ENCODE measurements at places on chromosomes 11 and 22.

DNA sequence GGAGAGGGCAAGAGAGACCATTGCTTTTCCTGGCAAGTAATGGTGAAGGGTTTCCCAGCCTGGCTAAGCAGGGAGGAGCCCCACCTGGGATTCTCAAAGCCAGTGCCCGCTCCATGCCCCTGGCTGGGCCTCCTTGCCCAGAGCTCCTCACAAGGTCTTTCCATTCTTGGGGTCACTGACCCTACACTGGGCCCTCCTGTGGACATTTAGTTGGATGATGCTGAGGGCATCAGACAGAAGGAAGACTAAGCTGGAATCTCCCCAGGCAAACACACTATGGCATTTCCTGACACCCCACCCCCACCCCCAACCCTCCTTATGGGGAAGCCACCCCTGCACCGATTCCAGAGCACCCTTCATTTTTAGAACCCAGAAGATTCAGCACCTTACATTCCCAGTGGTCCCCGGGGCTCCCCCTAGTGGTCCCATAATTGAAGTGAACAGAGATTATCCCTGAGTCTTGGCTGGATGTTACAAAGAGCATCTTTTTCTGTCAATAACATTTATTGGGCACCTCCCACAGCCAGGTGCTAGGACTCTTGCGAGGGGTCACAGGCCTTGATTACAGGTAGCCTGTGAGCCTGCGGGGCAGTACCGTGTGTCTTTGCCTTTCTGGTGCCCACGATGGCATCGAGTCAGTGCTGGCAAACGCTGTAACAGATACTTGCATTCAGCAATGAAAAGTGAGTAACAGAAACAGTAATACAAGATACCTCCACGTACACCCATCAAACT lies 548.5 kb downstream of the BUD13 start:
- DNase-seq, result peak; percentile 29

DNA sequence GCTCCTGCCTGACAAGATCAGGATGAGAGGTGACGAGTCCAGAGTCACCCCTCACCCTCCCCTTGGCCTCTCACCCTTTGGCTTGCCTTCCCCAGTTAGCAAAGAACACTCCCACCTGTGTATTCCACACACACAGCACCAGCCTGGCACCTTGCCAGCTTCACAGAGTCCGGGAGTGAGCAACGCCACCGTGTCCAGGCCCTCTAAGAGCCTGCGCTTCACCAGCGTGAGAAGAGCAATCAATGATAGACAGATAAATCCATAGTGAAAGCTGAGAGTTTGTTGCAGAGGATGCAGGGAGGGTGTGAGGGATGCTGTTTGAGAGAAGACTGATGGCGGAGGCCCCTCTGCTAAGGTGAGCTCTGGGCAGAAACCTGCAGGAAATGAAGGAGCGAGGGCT lies 404.5 kb downstream of the LARGE1 start:
- DNase-seq, result no peak

DNA sequence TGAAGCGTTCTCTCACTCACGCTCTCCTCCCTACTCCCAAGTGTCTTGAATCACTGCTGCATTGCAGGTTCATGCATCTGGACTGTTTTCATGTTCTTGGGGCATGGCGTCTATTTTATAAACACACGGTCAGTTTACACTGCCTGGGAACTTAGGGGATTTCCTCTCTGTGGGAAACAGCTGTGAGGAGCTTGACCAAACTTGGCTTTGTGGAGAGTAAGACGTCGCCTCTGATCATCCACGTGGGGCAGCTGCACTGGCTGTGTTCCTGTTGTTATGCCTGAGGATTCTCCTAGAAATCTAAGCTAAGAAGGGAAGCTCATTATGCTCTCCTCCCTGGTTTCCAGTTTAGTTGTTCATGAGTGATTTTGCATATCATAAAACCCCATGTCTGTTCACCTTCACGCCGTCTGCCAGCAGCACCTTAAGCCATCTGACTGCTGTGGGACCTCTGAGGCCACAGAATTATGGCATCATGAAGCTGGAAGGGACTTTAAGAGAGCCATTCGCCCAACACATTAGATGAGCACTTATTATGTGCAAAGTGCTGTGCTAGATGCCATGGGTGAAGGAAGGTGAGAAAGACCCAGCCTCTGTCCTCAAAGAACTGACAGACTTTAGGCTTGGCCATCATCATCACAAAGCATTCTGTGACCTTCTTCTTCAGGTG lies 38.8 kb upstream of the POU2AF1 start:
- DNase-seq, result no peak

- DNase-seq, result no peak
Measured at GRCh38 chr22:49803134-49803533, 24.5 kb downstream of the BRD1 start.

DNA sequence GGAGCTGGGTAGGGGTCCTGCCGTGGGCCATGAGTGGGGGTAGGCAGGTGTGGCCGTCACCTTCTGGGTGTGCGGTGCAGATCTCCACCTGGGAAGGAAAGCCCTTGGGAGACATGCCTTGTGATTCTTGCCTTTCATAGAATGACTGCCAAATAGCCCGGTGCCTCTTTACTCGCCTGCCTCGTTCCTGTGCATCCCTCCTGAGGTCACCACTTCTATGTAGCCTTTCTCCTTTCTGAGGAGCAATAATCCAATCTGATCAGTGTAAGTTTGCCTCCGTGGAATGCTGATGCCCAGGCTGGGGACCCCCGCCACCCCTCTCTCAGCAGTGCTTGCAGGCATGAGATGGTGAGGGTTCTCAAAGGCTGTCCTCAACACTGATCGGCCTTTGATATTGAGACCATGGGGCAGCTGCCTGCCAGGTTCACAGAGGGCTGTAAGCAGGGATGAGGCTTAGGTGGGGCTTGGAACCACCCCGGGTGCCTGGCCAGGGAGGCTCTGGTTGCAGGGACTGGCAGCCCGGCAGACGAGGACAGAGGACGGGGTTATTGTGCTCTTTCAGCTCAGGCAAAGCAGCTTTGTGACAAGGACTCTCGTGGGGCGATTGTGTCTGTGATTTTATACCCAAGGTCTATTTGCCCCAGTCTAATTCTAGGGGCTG lies 86.1 kb upstream of the WNT7B start:
- DNase-seq, result no peak

DNA sequence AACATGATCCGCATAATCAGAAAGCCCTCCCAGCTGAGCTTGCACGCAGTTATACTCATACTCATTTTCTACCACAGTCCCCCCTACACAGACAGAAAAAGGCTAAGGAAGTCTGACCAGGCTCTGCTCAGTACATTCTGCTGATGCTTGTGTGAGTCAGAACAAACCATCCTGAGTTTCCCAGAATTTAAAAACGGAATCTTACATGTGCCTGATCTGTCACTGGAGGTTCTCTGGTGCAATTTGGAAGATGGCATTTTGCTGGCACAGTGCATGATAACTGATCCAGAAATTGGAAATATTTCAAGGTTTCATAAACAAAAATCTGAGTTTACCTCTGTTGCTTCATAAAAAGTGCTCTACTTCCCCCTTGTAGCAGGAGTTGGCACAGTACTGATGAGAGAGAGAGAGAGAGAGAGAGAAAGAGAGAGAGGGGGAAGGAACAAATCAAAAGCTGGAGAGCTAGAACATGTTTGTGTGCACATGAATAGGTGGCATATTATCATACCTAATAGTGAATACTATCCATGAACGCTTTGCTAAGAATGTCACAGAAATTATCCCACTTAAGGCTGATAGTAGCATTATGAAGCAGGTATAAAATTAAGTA lies 1085.3 kb downstream of the DLG2 start:
- peak; percentile 4 for DNase-seq

- DNase-seq, result no peak
Measured at GRCh38 chr11:19187833-19188258, 13.9 kb downstream of the CSRP3 start.

DNA sequence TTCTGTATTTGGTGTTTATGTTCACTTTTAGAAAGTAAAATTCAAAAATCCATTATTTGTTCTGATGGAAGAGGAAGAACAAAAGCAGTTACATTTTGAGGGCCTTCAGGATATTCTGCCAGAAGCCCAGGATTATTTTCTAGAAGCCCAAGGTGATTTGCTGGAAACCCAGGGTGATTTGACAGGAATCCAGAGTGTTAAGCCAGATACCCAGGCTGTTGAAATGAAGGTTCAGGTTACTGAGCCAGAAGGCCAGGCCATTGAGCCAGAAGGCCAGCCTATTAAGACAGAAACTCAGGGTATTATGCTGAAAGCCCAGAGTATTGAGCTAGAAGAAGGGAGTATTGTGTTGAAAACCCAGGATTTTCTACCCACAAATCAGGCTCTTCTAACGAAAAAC lies 33.1 kb downstream of the CCDC15 start:
- DNase-seq, result no peak

GRCh38 chr22:31271026-31271425 lies 21.3 kb downstream of the PIK3IP1 start:
- DNase-seq, result no peak

- DNase-seq, result no peak
Measured at GRCh38 chr11:57675176-57675941, 7.4 kb downstream of the ZDHHC5 start.

GRCh38 chr22:41411021-41411851 lies 29.5 kb downstream of the TEF start:
- DNase-seq, result no peak

- no peak for DNase-seq
Measured at GRCh38 chr11:40337118-40337517, 1122.3 kb downstream of the LRRC4C start.

- peak; percentile 46 for DNase-seq
Measured at GRCh38 chr22:50576070-50576469, 2.2 kb downstream of the CPT1B start.

GRCh38 chr22:43860126-43860525 lies 2.2 kb downstream of the SULT4A1 start:
- DNase-seq, result no peak

DNA sequence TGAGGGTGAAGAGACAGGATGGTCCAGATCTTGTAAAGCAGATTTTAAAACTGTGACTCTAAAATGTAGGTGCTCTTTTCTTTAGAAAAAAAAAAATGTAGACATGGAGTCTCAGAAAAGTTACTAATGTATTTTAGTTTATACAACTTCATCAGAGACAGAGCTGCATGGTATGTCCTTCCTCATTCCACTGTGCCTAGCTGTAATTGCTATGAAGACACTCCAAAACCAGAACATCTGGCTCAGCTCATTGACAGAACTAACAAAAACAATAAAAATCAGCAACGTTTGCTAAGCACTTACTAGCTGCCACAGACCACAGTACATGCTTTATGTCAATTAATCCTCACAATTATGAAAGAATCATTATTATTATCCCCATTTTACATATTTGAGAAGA lies 160.7 kb downstream of the BARX2 start:
- DNase-seq, result no peak
